ENCODE measurements at places on chromosomes 6 and 20.

DNA sequence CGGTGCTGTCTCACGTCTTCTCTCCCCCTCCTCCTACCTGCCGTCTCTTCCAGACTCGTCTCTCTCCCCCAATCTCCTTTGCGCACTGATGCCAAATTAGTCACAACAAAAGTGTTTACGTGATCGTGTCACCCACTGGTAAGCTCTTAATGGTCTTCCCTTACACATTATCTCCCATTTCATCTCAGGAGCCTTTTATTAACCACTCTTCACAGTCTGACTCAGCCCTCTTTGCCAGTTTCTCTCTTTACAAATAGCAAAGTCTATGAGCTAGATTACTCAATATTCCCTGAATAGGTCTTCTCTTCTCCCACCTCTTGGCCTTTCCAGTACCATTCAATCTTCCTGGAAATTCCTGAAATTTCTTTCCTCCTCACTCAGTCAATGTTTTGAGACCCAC is 247.0 kb downstream of the ESR1 start:
- DNase-seq, result peak; percentile 19

DNA sequence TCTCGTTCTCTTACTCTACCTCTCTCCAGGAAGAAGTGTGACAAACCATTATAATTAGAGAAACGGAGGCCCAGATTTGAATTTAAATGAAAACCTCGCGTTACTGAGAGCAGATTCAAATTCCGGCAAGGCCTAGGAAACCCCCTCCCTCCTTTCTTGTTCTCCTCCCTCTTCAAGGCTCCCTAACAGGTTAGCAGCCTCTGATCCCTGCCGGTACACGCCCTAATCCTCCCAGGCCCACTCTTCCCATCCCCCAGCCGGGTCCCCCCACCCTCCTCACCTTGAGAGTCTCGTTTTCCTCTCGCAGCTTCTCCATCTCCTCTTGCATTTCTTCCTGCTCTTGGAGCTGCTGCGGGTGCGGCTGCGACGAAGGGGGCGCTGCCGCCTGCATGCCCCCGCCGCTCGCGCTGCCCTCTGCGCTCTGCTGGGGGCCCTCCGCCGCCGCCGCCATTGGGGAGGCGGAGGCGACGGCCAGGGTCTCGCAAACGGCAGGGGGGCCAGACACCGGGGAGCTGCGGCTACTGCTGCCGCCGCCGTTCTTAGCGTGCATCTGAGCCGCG is 3.8 kb downstream of the MTCL3 start:
- no peak for DNase-seq

DNA sequence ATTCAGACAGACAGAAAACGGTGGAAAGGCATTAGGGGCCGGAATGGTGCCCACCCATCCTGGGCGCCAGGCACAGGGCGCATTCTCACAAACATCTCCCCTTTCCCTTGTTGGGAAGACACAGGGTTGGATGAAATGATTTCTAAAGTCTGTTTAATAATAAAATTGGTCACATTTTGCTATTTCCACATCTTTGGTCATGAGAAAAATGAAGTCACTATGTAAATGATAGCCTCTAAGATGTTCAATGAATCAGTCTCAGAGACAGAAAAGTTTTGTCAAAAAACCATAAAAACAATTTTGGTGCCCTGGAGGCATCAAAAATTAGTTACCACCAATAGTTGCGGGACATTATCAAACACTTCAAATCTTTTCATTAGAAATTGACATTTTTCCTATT is 40.7 kb downstream of the PRR18 start:
- no peak for DNase-seq

DNA sequence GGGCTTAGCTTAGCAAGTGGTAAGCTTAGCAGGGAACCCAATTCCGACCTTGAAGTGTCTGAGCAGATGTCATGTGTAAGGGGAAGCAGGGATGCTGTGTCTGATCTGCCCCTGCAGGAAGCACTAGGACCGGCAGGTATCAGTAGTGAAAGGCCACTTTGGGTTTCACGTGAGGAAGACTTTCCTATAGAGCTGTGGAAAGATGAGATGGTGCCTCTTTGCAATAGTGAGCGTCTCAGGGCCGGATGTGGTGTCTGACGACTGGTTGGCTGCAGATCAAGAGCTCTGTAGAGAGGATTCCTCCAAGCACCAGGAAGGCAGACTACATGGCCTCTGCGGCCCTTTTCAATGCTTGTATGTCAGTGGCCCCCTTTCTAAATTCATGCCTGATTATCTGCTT is 98.3 kb downstream of the TIAM2 start:
- DNase-seq, result no peak

All from kidney epithelial cell (primary cell).